ENCODE measurements at places on chromosomes 3 and 15. TPM values are rescaled to one million over a fixed set of nuclear protein-coding genes. Genes with fewer than 3 reads are reported as not detected.

Gene TEX55
- total RNA-seq: not detected

Gene GP9
- not detected for total RNA-seq

Gene PAQR9
- total RNA-seq: 1.3 TPM

DNA sequence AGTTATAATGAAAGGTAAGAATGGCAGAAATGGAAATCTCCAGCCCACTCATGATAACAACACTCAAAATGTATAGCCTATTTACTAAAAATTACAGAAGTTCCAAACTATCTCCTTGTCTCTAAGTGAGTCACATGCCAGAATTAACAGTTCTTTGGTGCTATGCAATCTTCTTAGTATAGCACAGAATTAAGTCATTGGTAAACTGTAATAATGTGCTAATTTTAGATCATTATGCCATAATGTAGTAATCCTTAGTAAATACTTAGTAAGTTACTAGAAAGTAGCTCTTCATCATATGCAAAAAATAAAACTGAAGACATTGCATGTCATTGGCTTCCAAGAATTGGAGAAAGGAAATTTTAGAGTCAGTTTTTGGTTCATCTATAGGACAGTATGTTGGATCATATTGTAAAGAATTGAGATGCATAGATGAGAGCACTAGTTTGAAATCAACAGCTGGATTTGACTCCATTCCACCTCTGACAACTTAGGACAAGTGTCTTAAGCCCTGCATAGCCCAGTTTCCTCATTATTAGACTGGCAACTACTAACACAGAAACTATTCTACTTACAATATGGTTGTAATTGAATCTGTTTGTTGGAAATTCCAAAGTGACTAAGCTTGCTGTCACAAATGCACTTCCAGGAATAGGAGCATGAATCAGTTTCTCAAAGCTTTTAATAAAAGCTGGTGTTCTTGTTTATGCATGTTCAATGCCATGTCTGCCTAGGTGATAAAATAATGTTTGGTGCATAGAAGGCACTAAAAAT lies 40.1 kb upstream of the CD47 start:
- H3K36me3 ChIP-seq: peaks cover 6% of the 10 kb centered on the region
- H3K4me1 ChIP-seq: peaks cover 62% of the 10 kb centered on the region
- H3K4me3 ChIP-seq: peak overlapping the region; percentile 2
- H3K27ac ChIP-seq: peak overlapping the region; percentile 56
- H3K27me3 ChIP-seq: no peaks in the 10 kb centered on the region

GRCh38 chr3:123021388-123021787 lies 6.2 kb downstream of the SEMA5B start:
- H3K4me1 ChIP-seq: no peaks in the 10 kb centered on the region
- DNase-seq: no peak
- no peak overlapping the region for H3K4me3 ChIP-seq
- peaks cover 85% of the 10 kb centered on the region for H3K27me3 ChIP-seq
- H3K27ac ChIP-seq: no peak overlapping the region
- H3K36me3 ChIP-seq: no peaks in the 10 kb centered on the region

DNA sequence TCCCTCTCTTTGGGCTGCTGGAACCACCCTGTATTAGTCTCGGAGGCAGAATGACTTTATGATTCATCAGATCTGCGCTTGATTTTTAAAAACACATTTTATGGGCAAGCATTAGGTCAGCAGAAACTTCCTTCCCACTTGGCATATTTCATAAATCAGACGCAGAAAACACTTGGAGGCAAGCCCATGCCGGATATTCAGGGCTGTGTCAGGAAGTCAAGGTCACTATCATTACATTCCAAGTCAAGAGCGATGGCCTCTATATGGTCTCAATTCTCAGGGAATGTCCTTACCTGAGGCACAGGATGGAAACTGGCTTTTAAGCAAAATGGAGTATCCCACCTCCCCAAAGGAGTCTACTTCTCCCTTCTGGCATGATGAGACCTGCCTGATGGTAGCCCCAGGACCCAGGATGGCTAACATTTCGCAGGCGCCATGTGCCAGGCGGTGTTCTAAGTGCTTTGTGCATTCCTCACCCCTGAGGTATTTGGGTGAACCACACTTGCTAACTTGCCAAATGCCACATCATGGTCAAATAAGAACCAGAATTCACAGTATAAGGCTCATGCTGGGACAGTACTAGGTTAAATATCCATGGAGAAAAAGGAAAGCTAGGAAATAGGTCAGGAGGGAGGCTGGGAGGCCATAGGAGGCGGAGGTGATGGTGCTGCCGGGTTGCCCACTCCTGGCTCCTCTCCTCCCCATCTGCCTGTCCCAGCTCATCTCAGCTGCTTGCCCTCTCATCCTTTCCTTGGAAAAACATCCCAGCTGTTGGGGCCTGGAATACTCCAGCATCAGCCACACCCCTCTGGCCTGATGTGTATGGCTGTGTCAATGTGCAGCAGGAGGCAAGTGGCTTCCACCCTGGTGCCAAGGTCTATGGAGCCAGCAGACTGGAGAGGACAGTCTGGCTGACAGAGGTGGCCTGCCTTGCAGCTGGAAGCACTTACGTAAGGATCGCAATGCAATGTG lies 18.8 kb downstream of the BCL2L10 start:
- H3K36me3 ChIP-seq: no peaks in the 10 kb centered on the region
- no peak overlapping the region for H3K4me3 ChIP-seq
- H3K27ac ChIP-seq: no peak overlapping the region

DNA sequence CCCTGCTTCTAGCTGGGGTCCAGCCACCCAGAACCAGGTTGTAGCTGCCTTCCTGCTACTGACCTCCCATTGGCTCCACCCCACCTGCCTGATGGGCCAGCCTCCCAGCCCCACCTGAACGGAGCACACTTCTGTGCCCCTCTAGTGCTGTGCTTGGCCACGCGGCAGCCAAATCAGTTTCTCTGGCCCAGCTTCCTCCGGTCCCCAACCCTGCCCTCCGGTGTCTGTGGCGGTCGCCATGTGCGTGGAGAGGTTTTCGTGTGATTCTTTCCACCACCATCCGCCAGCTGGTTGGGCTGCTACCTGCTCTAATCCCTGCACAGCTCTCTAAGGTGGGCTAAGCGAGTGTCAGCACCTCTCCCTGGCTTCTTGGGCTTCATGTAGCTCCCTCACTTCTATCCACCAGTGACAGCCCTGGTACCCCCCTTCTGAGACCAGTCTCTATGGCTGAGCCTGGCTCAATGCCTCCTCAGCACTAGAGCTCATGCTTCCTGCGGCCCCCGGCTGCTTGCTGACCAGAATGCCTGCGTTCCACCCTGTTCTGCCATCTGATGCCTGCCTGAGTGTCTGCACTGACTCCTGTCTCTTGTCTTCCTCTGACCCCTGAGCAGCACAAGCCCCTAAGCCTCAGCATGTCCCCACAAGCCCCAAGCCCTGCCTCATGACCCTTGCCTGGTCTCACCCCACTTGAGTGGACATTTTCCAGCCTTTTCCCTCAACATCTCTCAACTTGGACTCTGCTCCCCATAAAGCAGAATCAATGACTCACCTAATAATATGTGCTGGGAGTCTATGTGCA lies 23.2 kb upstream of the MAGEF1 start:
- no peak overlapping the region for H3K4me3 ChIP-seq
- no peak for DNase-seq
- no peak overlapping the region for H3K27ac ChIP-seq
- no peaks in the 10 kb centered on the region for H3K36me3 ChIP-seq
- no peaks in the 10 kb centered on the region for H3K4me1 ChIP-seq

- no peaks in the 10 kb centered on the region for H3K36me3 ChIP-seq
- H3K27ac ChIP-seq: no peak overlapping the region
- no peaks in the 10 kb centered on the region for H3K27me3 ChIP-seq
- no peak overlapping the region for H3K4me3 ChIP-seq
These were observed 196.4 kb downstream of the STT3B start for GRCh38 chr3:31729082-31729481.

- H3K36me3 ChIP-seq: no peaks in the 10 kb centered on the region
- H3K4me3 ChIP-seq: no peak overlapping the region
- DNase-seq: no peak
- H3K4me1 ChIP-seq: no peaks in the 10 kb centered on the region
These were observed 180.5 kb downstream of the APBA2 start for GRCh38 chr15:29066310-29066709.

Measured in Calu3 (cell line).